Astrocyte (in vitro differentiated cells and primary cell): ENCODE measurements at places on chromosomes 2 and 18.
A peak's percentile ranks its signal among the peaks of the same experiment; 100 is the strongest.

- peaks cover 19% of the 10 kb centered on the region for H3K4me1 ChIP-seq
- H3K27me3 ChIP-seq: no peaks in the 10 kb centered on the region
- peak overlapping the region; percentile 93 for H3K27ac ChIP-seq
- H3K36me3 ChIP-seq: peaks cover 28% of the 10 kb centered on the region
- no peak for DNase-seq
These were observed 996 bp downstream of the PTCD3 start for GRCh38 chr2:86107031-86107430.

GRCh38 chr2:7976206-7976605 is 705.6 kb upstream of the ID2 start:
- no peaks in the 10 kb centered on the region for H3K4me1 ChIP-seq
- peaks cover 3% of the 10 kb centered on the region for H3K27me3 ChIP-seq
- no peak overlapping the region for H3K4me3 ChIP-seq
- no peak for DNase-seq

- H3K4me3 ChIP-seq: no peak overlapping the region
- DNase-seq: peak; percentile 41
- no peaks in the 10 kb centered on the region for H3K36me3 ChIP-seq
- no peaks in the 10 kb centered on the region for H3K4me1 ChIP-seq
- H3K27me3 ChIP-seq: no peaks in the 10 kb centered on the region
These were observed 223.1 kb downstream of the C1D start for GRCh38 chr2:67839668-67840067.

GRCh38 chr2:201859949-201860348 is 53.6 kb downstream of the CDK15 start:
- H3K4me1 ChIP-seq: peaks cover 32% of the 10 kb centered on the region
- H3K27me3 ChIP-seq: no peaks in the 10 kb centered on the region
- H3K4me3 ChIP-seq: no peak overlapping the region
- no peaks in the 10 kb centered on the region for H3K36me3 ChIP-seq
- peak overlapping the region; percentile 37 for H3K27ac ChIP-seq

- peaks cover 2% of the 10 kb centered on the region for H3K27me3 ChIP-seq
These were observed 66.5 kb downstream of the FTCDNL1 start for GRCh38 chr2:199784512-199784911.

- no peak overlapping the region for H3K4me3 ChIP-seq
- no peaks in the 10 kb centered on the region for H3K36me3 ChIP-seq
- no peaks in the 10 kb centered on the region for H3K4me1 ChIP-seq
- H3K27ac ChIP-seq: no peak overlapping the region
These were observed 372.7 kb upstream of the SOX11 start for GRCh38 chr2:5319493-5319892.

DNA sequence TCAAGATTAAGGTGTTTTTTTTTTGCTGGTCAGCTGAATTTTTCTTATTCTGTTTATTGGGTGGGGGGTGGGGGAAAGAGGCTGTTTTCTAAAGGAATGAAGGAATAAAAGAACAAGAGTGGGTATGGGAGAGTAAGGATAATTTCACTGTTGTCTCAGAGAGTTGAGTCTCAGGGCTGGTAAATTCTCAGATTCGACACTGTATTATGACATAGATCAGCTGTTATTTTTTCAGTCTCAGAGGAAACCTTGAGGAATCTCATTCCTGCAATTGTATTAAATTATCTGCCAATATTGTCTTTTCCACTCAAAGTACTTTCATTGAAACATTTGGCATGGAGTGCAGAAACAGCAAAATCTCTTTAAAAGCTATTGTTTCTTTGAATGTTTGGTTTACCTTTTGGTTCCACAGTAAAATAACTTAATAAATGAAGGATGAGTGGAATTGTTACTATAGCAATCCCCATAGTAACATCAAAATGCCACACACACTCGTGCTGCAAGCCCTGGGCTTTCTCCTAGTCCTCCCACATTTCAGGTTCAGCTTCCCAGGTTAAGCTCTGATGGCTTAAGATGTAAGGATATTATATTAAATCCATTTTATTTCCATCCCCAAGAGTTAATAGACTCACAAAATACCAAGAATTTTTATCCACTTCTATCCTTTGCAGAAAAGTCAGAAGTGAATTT is 478.7 kb upstream of the TCF4 start:
- no peaks in the 10 kb centered on the region for H3K36me3 ChIP-seq
- H3K4me3 ChIP-seq: no peak overlapping the region
- no peak for DNase-seq
- no peak overlapping the region for H3K27ac ChIP-seq
- no peaks in the 10 kb centered on the region for H3K27me3 ChIP-seq

DNA sequence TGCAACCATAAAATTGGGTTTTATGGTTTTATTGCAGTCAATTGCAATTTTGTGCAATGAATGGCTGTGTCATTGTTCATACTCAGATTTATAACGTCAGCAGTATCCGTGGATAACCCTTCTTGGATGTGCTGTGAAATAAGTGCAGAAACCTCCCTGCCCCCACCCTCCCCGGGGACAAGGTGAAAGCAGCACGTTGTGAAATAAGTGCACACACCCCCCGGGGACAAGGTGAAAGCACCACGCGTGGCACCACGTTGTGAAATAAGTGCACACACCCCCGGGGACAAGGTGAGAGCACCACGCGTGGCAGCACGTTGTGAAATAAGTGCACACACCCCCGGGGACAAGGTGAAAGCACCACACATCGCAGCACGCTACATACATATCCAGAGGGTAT is 93.6 kb upstream of the NFATC1 start:
- DNase-seq: no peak
- no peaks in the 10 kb centered on the region for H3K27me3 ChIP-seq
- no peaks in the 10 kb centered on the region for H3K36me3 ChIP-seq
- H3K4me3 ChIP-seq: no peak overlapping the region
- no peaks in the 10 kb centered on the region for H3K4me1 ChIP-seq
- H3K27ac ChIP-seq: no peak overlapping the region

DNA sequence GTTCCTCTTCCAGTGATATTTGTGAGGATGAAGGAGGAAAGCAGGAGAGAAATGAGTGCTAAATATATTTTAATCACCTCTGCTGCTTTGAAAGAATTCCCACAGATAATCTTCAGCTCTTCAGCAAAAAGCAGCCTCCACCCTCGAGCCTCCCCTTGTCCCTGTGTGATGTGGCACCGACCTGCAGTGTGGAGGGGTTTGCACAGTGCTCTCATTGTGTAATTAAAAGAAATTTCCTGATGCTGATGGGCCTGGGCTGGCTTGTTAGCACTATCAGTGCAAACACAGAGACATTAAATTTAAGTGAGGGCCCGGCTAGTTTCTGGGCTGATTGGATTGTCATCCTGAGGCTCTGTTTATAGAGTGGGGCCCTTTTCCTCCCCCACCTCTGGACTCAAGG is 53.4 kb downstream of the KIF5C start:
- H3K36me3 ChIP-seq: no peaks in the 10 kb centered on the region
- no peaks in the 10 kb centered on the region for H3K27me3 ChIP-seq
- H3K4me1 ChIP-seq: no peaks in the 10 kb centered on the region
- no peak overlapping the region for H3K4me3 ChIP-seq

DNA sequence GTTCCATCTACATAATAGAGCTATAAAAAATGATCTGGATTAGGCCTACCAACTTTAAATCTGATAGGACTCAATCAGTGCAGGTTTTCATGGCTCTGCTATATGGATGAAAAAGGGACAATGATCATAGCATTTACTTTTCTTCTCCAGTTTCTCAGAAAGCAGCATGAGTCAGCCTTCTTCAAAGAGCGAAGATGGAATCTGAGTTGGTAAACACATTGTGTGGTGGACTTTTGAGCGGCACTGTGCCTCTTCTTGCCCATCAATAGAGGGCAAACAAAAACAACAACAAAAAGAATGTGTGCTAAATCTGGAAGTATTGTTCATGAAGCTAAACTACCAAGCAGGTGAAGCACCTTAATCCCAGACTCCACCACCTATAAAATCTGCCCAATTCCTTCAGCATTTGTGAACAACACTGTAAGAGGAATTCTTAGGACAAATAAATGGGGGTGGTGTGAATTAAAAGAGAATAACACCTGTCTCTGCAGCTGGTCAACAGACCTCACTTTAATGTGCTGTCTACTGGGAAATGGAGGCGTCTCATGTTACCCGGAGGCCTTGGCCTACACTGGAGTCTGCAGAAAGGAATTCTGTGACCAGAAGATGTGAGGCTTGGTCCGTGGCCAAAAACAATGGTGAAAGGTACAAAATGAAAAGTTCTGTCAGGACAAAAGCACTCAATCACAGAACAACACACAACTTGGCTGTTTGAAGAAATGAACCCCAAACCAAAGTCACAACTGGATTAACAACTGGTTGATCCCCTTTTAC is 609.0 kb downstream of the IRS1 start:
- no peak overlapping the region for H3K27ac ChIP-seq
- DNase-seq: peak; percentile 62
- no peaks in the 10 kb centered on the region for H3K27me3 ChIP-seq
- H3K36me3 ChIP-seq: no peaks in the 10 kb centered on the region

- H3K4me3 ChIP-seq: no peak overlapping the region
- no peaks in the 10 kb centered on the region for H3K36me3 ChIP-seq
- no peak for DNase-seq
- H3K27me3 ChIP-seq: no peaks in the 10 kb centered on the region
- H3K27ac ChIP-seq: no peak overlapping the region
These were observed 338.4 kb downstream of the FIGN start for GRCh38 chr2:163397451-163397850.

DNA sequence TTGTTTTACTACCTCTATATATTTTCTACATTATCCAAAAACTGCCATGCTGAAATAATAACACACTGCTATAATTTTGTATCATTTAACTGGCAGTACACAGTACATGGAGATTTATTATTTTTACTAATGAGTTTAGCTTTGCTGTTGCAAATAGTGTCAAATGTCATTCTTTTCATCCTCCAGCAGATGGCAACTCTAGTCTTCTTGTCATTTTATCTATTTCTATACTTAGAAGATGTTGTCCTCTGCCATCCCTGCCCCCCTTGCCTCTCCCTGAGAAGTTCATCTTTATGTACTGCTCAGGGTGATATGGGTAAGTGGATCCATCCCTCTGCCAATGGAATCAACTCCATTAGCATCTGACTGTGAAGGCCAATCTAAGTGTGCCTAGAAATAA is 21.7 kb upstream of the LRRTM1 start:
- no peaks in the 10 kb centered on the region for H3K36me3 ChIP-seq
- H3K27me3 ChIP-seq: peaks cover 22% of the 10 kb centered on the region
- H3K4me1 ChIP-seq: peaks cover 3% of the 10 kb centered on the region
- H3K4me3 ChIP-seq: no peak overlapping the region

DNA sequence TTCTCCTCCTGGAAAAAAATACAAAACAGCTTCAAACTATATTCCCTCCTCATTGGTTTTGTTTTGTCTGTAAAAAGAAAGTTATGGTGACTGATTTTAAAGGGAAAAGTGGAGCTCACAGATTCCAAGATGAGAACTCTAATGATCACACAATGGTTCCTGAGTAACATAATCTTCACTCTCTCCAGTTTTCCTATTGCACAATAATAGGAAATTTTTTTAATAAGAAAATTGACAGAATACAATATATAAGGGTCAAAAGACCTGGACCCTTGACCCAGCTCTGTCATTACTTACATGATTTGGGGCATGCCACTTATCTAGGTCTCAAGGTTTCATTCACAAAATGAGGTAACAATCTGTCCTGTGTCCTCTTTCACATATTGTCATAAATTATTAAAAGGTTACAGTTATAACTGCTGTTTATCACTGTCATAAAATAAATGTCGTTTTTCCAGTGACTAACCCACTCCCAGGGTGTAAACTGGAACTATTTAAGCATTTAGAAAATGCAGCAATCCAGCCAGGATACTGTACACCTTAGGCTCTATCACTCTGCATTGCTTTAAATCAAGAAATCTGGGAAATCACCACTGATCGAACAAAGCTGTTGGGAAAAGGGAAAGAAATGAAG is 4.1 kb downstream of the MGAT4A start:
- H3K4me1 ChIP-seq: peaks cover 4% of the 10 kb centered on the region
- no peak for DNase-seq
- no peak overlapping the region for H3K27ac ChIP-seq
- no peaks in the 10 kb centered on the region for H3K36me3 ChIP-seq
- peaks cover 29% of the 10 kb centered on the region for H3K27me3 ChIP-seq
- H3K4me3 ChIP-seq: no peak overlapping the region

DNA sequence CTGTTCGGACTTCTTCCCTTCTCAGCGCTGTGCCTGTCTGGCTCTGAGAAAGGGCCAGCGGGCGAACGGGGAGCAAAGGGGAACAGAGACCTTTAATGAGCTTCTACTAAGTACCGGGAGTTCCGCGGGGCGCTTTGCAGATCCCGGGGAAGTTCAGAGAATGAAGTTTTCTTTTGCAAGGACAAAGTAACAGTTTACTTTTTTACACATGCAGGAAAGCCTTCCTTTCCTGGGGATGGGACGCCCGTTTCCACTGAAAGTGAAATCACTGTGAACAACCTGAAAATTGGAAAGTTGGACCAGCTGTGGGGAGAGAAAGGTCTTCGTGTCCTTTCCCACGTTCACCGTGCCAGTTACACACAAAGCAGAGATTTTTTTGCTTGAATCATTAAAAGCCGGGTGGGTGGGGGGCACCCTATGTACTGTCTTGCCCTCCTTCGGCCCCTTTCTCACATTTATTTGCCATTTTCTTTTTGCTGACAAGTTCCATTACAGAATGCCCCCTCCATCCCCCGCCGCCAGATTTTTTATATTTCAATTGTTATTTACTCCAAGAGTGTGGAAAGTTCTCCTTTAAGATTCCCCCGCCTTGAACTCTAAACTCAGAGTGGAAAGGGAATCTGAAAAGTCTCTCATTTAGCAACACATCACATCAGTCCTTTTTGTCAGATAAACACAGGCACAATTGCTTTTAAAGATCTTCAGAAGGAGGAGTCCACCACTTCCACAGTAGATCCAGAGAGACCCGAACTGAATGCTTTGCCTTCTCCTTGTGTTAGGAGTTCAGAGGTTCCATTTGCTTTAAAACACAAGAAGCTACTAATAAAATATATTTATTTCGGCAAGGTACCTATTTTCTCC is 1.1 kb upstream of the FN1 start:
- H3K36me3 ChIP-seq: peaks cover 30% of the 10 kb centered on the region
- peaks cover 29% of the 10 kb centered on the region for H3K4me1 ChIP-seq
- no peaks in the 10 kb centered on the region for H3K27me3 ChIP-seq
- no peak for DNase-seq
- H3K27ac ChIP-seq: peak overlapping the region; percentile 99

DNA sequence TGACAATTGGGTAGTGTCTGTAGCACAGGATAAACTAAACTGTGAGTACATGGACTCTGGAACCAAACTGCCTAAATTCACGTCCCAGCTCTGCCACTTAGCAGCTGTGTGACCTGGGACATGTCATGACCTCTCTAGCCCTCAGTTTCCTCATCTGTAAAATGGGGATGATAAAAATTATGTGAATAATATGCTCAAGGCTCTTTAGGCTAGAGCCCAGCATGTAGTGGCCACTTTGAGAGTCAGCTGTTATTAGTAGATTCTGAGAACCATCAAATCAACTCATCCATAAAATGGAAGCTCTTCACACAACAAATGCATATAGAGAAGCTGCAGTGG is 87.7 kb downstream of the INPP5D start:
- H3K27ac ChIP-seq: no peak overlapping the region
- H3K4me3 ChIP-seq: no peak overlapping the region
- H3K27me3 ChIP-seq: peaks cover 5% of the 10 kb centered on the region

GRCh38 chr2:241868661-241869081 is 858 bp upstream of the RTP5 start:
- H3K4me3 ChIP-seq: no peak overlapping the region
- H3K36me3 ChIP-seq: no peaks in the 10 kb centered on the region
- peaks cover 33% of the 10 kb centered on the region for H3K27me3 ChIP-seq
- DNase-seq: no peak
- no peaks in the 10 kb centered on the region for H3K4me1 ChIP-seq
- H3K27ac ChIP-seq: no peak overlapping the region
